ENCODE measurements at places on chromosomes 7 and 10.

DNA sequence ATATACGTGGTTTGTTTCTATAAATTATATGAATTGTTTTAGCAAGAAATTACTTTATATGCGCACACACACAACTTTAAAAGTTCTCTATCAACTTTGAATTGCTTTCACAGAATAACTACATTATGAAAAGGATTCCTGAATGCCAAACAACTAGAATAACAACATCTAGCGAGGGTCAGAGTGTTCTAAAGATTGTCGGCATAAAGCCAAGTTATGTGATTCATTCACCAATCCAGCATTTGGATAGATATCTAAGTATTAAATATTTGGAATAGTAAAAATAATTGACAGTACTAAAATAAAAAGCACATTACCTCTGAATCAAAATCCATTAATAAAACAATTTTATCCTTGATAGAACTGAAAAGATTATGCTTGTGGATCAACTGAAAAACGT lies 125.3 kb upstream of the AMPH start:
- no peak for DNase-seq

DNA sequence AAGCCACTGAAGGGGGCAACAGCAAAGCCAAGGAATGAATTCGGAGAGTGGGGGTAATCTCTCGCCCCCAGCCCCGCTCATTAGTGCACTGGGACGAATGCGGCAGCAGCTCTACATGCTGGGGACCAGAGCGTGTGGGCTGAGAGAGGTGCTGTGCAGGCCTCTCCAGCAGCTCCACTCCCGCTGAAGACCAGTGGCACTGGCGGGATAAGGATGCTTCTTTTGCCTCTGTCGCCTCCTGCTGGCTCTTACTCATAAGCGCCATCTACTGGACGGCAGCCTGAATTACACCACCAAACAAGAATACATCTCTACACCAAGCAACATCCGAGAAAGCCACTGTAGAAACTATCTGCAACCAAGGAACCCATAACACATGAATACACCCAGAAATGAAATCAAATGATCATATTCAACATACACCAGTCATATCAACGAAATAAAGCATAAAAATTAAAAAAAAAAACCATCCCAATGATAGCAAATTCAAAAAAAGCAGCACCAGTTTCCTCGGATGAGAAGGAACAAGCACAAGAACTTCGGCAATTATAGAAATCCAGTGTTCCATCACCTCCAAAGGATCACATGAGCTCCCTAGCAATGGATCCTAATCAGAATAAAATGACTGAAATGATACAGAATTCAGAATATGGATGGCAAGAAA lies 79.0 kb upstream of the TMEM168 start:
- peak; percentile 59 for DNase-seq

- DNase-seq = no peak
These were observed 33.2 kb downstream of the GNAT3 start for GRCh38 chr7:80478683-80479082.

- DNase-seq = peak; percentile 87
These were observed 7.5 kb downstream of the AGK start for GRCh38 chr7:141558544-141559183.

GRCh38 chr7:95596198-95597063 lies at the start of gene PDK4:
Gene PDK4 (minus strand): TSS chr7:95596516. CDS start chr7:95596293, 223 bp downstream.
- DNase-seq = no peak

DNA sequence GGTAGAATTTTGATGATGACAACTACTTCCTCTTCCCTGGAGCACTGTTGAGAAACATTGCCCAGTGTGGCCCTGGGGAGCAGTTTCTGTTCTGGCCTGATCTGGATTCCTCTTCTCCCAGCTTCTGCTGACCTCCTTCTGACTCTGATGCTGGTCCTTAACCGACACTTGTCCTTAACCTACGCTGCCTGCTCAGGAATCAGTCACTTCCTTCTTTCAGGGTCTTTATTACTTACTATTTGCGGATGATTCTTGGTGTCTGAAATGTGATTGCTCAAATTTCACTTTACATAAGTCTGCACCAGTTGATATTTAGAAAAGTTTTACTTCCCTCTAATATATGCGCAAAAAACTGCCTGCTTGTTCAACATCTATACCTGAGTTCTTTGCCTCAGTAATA lies 164.1 kb downstream of the PTEN start:
- DNase-seq = no peak

DNA sequence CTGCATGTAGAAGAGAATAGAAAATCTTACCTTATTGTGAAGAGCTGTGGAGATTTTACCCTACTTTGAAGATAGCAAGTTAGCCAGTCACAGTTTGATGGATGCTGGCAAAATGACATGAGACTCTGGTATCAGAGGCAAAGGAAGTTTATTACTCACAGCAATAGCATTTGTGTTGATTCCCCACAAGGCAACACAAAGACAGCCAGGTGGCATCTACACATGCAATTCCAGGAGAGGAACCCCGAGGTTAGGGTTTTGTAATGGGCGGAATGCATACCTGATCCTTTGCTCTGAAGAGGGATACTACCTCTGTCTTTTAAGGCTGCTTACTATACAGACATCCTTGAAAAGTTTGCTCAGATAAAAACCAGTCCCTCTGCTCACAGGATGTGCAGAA lies 59.5 kb downstream of the AHR start:
- no peak for DNase-seq

DNA sequence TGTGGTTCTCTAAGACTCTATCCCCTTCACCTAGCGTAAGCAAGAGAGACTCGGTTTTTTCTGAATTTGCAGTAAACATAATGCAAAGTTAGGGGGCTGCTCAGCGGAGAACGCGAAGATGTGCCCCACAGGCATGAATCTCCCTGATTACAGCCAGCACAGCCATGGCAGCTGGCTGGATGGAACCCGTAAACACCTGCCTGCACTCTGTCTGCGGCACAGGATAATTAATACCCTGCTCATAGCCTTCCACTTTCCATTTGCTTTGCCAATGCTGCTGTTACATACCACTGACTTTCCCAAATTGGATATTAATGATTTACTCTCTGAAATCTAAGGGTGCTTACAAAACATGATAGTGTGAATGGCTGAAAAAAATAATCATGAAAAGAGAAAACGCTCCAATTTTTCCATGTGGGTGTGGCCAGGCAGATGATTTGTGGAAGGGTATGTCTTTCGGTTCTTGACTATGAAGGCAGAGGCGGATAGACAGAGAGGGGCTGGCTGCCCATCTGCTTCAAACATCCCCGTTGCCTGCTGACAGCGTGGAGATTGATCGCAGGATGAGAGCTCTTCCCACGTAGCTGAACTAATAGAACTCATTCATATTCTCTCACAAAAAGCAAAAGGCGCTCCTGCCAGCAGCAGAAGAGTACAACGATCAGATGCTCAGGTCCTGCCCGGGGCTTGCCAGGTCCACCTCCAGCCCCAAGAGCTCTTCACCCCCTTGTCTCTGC lies 193.2 kb upstream of the GHITM start:
- no peak for DNase-seq

All from T-helper 2 cell (primary cell).